ENCODE measurements at places on chromosomes 1 and 21.
A peak's percentile ranks its signal among the peaks of the same experiment; 100 is the strongest.

DNA sequence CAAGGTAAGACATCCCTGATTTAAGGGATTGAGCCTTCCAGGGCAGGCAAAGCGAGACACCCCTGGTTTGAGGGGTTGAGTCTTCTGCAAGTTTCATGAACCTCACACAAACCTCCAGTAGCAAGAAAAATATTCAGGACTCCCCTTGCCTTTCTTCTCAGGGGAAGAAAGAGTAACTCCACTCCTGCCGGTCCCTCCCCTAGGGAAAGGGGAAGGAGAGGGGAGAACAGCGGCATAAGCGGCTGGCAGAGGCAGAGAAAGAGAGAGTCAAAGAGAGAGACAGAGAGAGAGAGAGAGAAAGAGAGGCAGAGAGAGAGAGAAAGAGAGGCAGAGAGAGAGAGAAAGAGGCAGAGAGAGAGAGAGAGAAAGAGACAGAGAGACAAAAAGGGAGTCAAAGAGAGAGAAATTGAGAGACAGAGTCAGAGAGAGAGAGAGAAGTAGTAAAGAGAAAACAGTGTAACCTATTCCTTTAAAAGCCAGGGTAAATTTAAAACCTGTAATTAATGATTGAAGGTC, 29.5 kb upstream of the CBR3 start:
- DNase-seq: no peak

DNA sequence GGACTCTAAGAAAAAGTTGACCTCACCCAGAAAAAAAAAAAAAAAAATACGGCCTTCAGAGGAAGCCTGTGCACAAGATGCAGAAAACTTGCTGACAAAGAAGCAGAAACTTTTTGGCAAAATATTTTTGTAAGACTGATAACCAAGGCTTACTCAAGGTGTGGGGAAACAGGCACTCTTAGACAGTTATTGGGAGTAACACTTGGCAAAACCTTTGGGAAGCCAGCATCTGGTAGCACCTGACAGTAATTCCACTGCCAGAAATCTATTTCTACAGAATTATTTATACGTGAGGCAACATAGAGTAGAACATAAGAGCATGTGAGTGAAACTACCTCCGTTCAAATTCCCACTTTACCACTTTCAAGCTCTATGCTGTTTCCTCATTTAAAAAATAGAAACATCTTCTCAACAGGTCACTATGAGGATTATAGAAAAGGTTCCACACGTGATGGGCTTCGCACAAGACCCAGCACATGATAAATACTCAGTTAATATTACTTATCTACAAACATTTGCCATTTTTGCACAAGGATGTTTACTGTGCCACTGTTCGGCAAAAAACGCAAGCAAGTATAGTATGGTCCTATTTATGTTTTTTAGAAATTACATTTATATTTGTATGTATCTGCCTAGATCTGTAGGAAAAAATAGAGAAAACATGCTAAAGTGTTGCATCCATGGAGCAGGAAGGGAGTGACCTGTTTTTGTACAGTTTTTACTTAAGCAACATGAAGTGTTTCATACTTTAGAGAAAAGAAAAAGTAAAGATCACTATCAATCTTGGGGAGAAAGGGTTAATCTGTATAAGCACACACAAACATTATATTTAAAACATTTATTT, 22.2 kb downstream of the MRPL39 start:
- DNase-seq: no peak

GRCh38 chr1:100722221-100722620, 2.7 kb downstream of the VCAM1 start:
- no peak for DNase-seq

GRCh38 chr21:28336314-28336713, 656.4 kb downstream of the LTN1 start:
- DNase-seq: no peak

GRCh38 chr1:168608796-168609715, 32.7 kb downstream of the XCL1 start:
- DNase-seq: no peak

DNA sequence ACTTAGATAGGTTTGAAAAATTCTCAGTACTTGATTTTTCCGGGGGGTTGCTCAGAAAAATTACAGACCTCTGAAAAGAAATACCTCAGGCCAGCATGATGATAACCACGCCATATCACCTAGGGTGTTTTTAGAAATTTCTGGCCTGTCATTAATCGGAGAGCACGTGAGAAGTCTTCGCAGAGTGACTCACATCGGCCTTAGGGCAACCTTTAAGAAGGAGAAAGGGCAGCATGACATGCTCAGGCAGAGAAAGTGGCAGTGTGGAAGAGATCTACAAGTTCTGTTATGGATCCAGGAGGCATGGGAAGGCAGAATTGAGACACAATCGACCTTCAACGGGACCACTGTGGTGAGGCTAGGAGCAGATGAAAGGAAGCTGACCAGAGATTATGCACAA, 506.3 kb downstream of the LMO4 start:
- no peak for DNase-seq

- no peak for DNase-seq
Measured at GRCh38 chr1:118321840-118322239, 136.8 kb upstream of the SPAG17 start.

- no peak for DNase-seq
Measured at GRCh38 chr1:22140694-22141093, 2.2 kb downstream of the WNT4 start.

DNA sequence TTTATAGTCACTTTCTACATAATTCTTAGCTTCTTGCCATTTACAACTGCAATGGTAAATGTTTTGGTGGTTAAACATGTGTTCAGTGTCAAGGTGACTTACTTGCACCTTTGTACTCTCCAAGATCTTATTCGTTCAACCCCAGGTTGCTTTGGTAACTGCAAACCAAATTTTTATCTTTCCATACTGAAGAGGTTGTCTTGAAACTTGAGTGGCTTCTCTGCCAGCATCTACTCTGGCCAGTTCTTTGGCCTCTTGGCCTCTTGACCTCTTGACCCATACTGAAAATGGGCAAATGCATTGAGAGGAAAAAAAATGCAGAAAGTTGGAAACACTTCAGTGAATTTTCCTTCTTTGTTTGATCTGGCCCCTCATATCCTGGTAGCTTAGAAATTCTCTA, 88.0 kb upstream of the LRRC7 start:
- DNase-seq: no peak

DNA sequence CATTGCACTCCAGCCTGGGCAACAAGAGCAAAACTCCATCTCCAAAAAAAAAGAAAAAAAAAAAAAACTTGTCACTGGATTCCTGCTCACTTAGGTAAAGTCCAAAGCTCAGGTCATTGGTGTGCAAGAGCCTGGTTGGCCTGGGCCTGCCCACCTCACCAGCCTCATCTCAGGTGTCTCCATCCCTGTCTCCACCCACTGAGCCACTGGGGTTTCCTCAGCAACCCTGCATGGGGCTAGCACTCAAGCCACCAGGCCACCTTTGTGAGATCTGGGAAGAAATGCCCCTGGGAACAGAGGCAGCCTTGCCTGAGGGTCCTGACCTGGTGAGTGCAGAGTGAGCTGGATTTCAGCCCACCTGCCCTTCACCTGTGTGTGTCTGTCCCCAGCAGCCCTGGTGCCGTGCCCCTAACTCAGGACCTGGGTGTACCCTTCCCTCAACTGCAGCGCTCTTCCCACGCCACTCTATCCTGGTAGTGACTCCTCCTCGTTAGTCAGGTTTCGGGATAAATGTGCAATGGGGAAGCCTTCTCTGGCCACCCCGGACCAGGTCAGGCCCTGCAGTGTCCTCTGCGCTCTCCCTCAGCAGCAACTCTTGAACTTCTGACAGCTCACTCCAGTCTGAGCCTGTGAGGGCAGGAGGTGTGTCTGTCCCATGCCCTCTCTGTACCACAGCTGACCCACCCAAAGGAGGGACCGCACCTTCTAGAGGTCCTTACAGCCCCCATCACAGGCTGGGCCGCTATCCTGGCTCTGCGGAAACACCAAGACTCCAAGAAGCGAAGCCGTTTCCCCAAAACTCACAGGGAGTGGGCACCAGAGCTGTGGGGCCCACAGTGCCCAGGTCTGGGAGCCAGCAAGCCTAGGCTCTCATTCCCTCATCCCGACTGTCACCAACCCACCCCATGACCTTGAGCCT, 3.3 kb downstream of the PDZK1IP1 start:
- no peak for DNase-seq

- peak; percentile 52 for DNase-seq
Measured at GRCh38 chr21:31326522-31327242, 17.4 kb downstream of the TIAM1 start.
